ENCODE measurements at places on chromosomes 3 and 15.

DNA sequence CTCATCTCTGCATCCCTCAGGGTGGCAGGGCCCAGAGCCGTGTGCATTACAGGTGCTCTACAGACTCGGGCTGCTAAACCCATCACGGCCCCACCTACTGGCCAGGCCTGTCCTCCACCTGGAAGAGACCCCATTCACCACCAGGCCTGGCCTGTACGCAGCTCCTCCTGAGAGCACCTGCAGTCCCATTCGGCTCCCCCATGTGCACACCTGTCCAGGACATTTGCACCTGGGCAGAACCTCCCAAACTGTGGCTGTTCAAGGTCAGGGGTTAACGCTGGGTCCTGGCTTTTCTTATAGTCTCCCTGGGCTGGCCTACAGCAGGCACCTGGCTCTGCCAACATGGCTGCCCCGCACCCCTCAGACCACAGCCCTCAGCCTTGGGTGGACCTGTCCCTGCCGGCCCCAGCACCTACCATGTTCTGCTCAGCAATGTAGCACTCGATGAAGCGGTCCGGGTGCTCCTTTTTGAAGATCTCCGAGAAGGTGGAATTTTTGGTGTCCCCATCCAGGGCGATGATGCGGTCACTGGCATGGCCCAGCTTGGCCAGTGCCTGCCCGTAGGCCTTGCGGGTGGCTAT lies 25.7 kb downstream of the TKT start:
- no peak for DNase-seq

- DNase-seq = peak; percentile 72
These were observed 353.3 kb downstream of the LPP start for GRCh38 chr3:188507244-188507720.

- DNase-seq = no peak
These were observed 35.8 kb downstream of the ARMC8 start for GRCh38 chr3:138222942-138223287.

GRCh38 chr3:180611006-180611405 lies 9.0 kb downstream of the TTC14 start:
- DNase-seq = no peak

GRCh38 chr15:60740787-60741354 lies 261.9 kb upstream of the ICE2 start:
- no peak for DNase-seq

GRCh38 chr3:88093266-88093665 lies 34.2 kb downstream of the ZNF654 start:
- DNase-seq = no peak

DNA sequence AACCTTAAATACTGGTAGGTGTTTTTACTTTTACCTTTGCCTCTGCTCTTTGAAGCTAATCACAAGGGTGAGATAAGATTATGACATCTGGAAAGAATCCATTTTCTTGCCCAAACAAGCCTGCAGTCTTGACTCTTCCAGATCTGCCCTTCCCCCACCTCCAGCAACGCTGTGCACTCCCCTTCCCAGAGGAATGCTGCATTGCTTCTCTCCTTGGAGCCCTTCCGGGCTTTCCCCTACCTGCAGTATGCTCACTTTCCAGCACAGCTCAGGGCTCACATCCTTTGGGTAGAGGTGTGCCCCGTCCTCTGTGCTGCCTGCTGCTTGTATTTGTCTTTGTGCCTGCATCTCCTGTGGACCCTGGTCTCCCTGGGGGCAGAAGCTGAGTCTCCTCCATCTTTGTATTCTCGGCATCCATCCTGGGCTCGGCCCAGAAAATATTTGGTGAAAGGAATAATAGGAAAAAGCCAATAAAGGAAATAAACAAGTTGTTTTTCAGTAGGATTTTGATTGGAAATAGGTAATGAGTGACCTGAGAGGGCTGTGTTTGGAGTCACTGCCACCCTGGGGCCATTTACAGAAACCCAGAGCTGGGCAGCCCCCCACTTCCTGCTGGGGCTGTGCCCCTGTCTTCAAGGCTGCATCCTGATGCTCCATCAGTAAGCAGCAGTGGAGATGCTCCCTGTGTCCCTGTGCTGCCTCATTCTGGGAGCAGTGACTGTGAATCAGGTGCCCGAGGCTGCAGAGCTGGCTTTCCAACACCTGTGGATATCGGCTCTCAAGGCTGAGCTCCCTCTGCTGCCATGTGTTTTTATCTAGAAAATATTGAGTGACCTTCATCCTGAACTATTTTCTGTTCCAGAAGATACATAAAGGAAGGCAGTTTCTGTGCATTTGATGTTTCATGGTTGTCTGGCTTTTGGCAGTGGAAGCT lies 117.5 kb downstream of the EEFSEC start:
- no peak for DNase-seq

- DNase-seq = no peak
These were observed 109.3 kb downstream of the SHQ1 start for GRCh38 chr3:72738752-72739530.

GRCh38 chr3:54120657-54121413 lies 1.5 kb upstream of the CACNA2D3 start:
- no peak for DNase-seq

GRCh38 chr3:192843119-192843518 lies 74.5 kb downstream of the MB21D2 start:
- DNase-seq = no peak

- DNase-seq = no peak
These were observed 1.5 kb upstream of the TCF12 start for GRCh38 chr15:56916825-56917477.

DNA sequence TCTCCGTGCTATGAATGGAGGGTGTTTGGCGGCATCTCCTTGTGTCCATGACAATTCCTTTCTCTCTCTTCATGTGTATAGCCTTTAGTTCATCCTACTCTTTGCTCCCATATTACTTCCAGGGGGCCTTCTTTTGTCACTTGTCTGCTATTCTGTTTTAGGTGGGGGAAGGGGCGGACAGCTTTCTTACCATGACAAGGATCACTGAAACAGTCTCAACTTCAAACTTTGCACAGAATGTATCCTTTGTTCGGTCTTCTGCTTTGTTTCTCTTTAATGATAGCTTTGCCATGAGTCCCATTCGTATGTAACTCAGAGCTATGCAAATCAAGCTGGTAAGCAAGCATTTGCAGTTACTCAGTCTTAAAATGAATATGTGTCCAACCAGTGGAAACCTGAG lies 294.2 kb downstream of the TIGIT start:
- no peak for DNase-seq
